Left renal cortex interstitium (tissue), 4 donors: ENCODE measurements at places on chromosomes 3 and 15. TPM values are rescaled to one million over a fixed set of nuclear protein-coding genes. Genes with fewer than 3 reads are reported as not detected.

Gene TMEM266
- 15.1 TPM for polyA plus RNA-seq

Gene CMTM8
- 10.0 TPM for polyA plus RNA-seq

Gene ALDH1A3
- 3.0 TPM for polyA plus RNA-seq

Gene LRRC2
- 1.7 TPM for polyA plus RNA-seq

Gene CNTN3
- polyA plus RNA-seq, result 5.8 TPM

Gene GSK3B
- 43.3 TPM for polyA plus RNA-seq

- DNase-seq, result no peak
Observed at GRCh38 chr3:10116138-10116460, 624 bp downstream of the BRK1 start.

DNA sequence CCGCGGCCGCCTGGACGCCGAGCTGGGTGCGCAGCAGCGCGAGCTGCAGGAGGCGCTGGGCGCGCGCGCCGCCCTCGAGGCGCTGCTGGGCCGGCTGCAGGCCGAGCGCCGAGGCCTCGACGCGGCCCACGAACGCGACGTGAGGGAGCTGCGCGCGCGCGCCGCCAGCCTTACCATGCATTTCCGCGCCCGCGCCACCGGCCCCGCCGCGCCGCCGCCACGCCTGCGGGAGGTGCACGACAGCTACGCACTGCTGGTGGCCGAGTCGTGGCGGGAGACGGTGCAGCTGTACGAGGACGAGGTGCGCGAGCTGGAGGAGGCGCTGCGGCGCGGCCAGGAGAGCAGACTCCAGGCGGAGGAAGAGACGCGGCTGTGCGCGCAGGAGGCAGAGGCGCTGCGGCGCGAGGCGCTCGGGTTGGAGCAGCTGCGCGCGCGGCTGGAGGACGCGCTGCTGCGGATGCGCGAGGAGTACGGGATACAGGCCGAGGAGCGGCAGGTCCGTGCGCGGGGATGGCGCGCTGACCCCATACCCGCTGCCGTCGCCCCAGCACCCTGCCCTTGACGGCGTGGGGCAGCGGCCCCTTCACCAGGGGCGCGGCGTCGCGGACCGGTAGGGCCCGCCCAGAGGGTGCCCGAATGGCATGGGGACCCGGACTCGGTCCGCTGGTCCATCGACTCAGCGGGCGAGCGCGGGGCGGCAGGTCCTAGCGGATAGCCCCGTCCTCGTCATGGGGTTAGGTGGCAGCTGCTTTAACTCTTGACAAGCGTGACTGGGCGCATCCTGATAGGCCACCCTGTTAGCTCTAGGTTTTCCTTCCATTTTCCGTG, 848 bp downstream of the SYNM start:
- DNase-seq, result no peak

DNA sequence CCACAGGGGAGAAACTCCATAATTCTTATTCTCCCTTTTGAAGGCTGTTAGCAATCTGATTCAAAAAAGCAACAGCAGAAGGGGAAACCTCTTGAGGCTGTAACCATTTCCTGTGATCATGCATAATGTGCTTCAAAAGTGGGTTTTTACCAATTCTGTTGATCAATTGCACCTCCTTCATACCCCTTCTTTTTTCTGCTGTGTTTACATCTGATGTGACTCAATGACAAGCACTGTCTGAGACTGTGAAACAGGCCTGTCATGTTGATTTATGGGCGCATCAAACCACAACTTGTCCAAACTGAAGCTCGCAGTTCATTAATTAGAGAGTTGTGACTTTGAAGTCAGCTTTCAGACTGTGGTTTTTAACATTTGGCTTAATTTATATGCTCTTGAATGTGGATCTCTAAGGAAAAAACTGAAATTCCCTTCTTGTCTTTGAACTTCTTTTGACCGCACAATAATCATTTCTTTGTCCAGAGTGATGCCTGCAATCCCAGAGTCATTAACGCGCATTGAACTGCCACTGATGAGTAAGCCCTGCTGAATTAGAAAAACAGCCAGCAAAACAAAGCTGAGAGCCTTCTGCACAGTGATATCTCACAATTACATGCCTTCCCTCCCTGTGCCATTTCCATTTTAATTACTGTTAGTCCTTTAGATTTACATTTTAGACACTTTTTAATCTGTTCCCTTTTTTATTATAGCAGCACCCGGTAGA, 532.8 kb downstream of the FOXP1 start:
- DNase-seq, result no peak

- no peak for DNase-seq
Observed at GRCh38 chr15:83498374-83498773, 51.2 kb downstream of the SH3GL3 start.

DNA sequence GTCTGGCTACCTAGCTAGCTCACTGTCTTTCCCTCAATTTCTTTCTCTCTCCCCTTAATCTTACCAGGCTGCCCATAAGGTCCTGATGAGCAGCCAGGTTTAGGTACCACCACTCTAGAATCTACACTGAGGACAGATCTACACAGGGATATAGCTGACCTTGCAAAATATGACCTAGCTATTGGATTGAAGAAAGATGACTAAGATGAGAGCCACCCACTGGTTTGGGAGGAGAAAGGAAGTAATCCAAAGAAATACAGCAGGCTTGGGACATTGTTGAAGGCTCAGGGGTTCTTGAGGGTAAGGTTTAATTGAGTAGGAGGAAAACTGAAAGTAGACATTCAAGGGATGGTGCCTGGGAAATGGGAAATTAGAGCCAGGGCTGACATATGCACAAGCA, 142.0 kb upstream of the TMC3 start:
- DNase-seq, result no peak

DNA sequence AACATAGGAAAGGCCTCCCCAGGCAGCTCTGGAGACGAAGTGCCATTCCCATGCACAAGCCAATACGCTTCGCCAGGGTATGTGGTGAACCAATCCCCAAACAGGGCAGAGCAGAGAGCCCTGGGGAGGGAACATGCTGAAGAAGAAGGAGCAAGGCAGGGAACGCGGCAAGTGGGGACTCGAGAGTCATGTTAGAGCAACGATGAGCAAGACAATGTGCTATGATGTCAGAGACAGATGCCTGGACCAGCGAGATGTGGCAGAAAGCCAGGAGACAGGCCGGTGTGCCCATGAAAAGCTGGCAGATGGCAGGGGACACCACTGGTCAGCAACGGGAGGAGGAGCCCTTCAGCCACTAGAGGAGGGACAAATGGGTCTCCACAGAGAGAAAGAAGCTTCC, 39.6 kb downstream of the NIPA2 start:
- no peak for DNase-seq

DNA sequence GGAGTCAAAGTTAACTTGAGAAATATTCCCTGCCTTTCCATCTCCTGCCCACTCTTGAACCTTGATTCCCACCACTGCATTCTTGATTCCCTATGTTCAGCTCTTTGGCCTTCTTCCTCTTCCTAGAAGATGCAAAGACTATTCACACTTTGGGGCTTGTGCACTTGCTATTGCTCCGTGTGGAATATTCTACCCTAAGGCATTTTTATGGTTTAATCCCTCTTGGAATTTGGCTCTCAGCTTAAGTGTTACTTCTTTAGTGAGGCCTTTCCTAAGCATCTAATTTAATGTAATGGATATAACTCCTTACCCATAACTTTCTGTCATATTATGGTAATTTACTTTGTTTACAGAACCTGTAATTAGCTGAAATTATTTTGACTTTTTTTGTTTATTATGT, 318.9 kb upstream of the COL8A1 start:
- DNase-seq, result no peak

DNA sequence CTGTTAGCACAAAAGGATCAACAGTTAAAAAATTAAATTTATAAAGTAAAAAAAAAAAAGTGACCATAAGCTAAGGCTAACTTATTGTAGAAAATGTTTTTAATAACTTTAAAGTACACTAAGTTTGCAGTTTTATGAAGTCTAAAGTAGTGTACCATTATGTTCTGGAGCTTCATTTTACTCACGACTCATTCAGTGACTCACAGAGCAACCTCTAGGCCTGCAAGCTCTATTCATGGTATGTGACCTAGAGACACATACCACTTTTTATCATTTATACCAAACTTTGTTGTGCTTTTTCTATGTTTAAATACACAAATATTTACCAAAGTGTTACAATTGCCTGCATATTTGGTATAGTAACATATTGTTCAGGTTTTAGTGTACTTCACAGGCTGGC, 1552.3 kb downstream of the OTOL1 start:
- no peak for DNase-seq

DNA sequence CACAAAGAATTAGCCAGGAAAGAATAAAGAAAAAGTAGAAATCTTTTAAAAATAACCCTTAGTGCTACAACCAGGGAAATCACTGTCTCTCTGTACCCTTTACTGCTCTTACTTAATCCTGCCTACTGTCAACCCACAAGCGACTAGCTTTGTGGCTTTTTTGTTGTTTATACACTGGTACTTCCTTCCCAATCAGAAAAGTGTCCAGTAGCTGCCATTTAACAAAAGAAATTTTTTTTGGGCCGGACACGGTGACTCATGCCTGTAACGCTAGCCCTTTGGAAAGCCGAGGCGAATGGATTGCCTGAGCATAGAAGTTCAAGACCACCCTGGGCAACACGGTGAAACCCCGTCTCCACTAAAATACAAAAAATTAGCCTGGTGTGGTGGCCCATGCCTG, 13.8 kb upstream of the FAM219B start:
- DNase-seq, result no peak
